ENCODE measurements at places on chromosomes 12 and 14.

DNA sequence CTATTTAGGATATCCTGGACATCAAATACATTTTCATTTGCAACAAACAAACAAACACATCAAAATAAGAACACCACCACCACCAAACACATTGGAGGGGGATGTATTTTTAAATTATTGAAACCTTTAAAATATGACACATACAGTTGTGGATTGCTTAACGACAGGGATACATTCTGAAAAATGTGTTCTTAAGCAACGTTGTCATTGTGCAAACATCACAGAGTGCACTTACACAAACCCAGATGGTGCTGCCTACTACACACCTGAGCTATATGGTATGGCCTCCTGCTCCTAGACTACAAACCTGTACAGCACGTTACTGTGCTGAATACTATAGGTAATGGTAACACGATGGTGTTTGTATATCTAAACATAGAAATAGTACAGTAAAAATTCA lies 19.4 kb downstream of the PYGL start:
- DNase-seq: no peak

- peak; percentile 97 for DNase-seq
These were observed 221.8 kb downstream of the TMEM121 start for GRCh38 chr14:105748204-105748578.

- DNase-seq: no peak
These were observed 35.6 kb downstream of the KRT76 start for GRCh38 chr12:52741375-52742195.

DNA sequence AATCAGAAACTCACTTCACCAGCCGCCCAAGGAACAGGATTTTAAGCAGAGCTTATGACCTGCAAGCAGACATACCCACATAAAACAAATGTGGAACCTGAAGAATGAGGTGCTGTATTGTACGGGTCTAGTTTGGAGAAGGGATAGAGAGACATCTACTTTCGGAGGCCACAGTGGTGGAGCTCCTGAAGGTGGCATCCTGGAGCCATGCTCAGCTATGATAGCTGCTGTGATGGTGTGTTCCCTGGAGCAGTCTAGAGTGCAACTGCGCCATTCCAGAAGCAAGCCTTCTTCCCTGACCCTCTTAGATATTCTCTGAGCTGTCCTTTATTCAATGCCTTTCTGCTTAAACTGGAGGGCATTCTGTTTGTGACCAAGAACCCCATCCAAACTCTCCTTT lies 402.6 kb downstream of the FUT8 start:
- no peak for DNase-seq

GRCh38 chr14:96224480-96225096 lies 19.9 kb downstream of the BDKRB2 start:
- DNase-seq: no peak

DNA sequence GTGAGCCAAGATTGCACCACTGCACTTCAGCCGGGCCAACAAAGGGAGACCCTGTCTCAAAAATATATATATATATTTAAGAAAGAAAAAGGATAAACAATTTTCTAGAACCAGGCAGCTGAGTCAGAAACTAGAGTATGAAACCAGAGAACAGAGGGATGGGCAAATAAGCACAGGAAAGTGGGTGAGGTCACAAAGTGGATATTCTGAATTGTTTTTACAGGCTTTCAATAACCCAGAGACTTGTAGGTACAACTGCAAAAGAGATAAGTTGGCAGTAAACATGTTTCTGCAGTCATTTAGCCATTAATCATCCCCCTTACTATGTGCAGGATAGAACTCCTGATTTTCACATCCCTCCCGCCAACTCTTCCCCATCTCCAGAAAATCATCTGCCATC lies 94.2 kb downstream of the BTG1 start:
- DNase-seq: no peak

- no peak for DNase-seq
These were observed 7.3 kb upstream of the EMP1 start for GRCh38 chr12:13189264-13189663.

DNA sequence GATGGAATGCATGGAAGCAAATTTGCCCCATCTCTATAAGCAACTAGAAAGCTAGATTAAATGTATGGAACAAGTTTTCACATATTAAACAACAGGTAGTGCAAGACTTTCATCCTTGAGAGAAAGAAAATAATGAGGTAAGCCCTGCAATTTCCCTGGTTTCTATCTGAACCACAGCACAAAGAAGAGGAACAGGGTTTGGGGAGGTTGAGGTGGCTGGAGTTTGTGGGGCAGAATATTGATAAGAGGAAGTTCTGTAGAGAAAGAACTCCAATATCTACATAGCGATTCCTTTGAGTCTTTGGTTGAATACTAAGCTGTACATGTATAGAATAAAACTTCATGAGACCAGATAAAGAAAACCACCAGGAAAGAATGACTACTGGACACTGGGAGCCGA lies 96.3 kb upstream of the CCND2 start:
- DNase-seq: no peak
